ENCODE measurements at places on chromosomes 3 and 15.

GRCh38 chr15:74816624-74817369 is 4.2 kb downstream of the LMAN1L start:
- no peak for DNase-seq

- DNase-seq = no peak
These were observed 32.7 kb downstream of the SMAD3 start for GRCh38 chr15:67097930-67098740.

- peak; percentile 66 for DNase-seq
These were observed 21.5 kb downstream of the CFAP161 start for GRCh38 chr15:81155375-81156218.

GRCh38 chr3:36480911-36481648 is 100.8 kb downstream of the STAC start:
- no peak for DNase-seq

GRCh38 chr3:44061961-44062360 is 179.7 kb upstream of the TOPAZ1 start:
- DNase-seq = no peak

DNA sequence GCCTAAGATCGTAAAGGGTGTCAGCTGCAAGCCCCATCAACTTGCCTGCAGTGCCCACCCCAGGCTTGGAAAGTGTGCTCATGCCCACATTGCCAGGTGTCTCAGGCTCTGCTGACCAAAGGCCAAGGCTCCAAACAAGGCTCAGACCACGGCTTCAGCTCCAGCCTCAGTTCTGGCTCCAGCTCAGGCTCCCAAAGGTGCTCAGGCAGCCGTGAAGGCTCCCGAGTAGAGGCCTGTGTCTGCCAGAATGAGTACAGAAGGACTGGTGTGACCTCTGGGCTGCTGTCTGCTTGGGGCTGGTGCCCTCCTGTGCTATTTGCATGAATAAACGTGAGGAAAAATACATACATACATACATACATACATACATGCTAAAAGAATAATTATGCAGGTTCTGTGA is 27.9 kb upstream of the UACA start:
- no peak for DNase-seq

DNA sequence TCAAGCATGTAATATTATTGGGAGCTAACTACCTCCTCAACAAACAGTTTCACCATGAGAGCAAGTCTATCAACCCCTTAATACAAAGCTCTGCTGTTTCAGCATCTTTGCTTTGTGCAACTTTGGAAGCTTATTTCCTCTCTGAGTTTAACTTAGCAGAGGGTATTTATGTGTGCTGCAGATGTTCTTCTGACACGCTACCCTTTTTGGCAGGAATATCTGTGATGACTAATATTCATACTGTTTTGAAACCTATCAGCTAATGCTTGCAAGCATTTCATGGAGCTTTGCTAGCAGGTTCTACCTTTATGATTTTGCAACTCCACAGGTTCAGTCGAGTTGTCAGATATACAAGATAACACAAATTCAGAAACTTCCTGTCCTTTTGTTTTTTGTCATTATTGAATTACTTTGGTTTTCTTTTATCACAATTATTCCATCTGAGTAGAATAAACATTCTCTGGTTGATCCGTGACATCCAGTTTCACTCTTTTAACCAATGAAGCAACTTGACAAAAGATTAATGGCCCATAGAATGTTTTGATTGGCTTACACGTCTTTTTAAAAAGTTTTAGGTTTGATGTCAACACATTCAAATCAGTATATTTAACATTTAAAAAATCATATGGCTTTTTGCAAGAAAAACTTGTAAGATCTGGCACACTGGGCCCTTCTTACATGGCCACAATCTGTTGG is 1.7 kb upstream of the SLC9A9 start:
- peak; percentile 50 for DNase-seq

- no peak for DNase-seq
These were observed 434.7 kb upstream of the ARRDC4 start for GRCh38 chr15:97525809-97526208.

DNA sequence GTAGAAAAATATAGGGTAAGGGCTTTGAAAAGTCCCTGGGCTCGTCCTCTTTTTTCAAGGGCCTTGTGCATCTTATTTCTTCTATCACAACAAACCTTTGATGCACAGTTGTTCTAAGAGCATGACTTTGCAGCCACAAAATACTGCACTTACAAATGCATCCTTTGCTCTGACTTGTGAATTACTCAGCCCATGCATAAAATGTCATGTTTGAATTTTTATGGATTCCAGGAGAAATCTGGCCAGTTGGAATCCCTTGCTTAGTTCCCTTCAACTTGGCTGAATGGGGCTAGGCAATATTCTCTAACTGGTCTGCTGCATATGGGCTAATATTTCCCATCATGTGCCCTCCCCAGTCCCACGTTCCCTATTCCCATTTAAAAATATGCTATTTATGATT is 523.9 kb upstream of the RGMA start:
- DNase-seq = no peak

DNA sequence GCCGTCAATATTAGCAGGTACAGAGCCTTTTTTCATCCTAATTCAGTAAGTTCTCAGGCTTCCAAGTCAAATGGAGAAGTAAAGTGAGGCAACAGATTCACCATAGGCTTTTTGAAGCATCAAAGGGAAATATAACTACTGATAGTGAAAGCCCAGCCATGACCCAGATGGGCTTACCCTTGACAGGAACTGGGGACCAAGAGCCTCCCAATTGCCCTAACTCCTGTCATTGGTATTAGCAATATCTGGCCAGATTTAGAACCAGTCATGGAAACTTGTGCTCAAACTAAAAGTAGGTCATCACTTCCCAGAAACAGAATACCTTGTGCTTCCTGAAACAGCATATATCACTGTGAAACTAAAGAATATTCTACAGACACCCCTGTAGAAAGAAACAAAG is 33.0 kb downstream of the NME9 start:
- no peak for DNase-seq

- DNase-seq = peak; percentile 42
These were observed 77.7 kb downstream of the OCA2 start for GRCh38 chr15:28021281-28022039.

- DNase-seq = no peak
These were observed 12.4 kb upstream of the CACNA2D2 start for GRCh38 chr3:50515565-50516439.

- DNase-seq = peak; percentile 77
These were observed 36.1 kb upstream of the MYO5C start for GRCh38 chr15:52331490-52332240.

GRCh38 chr15:68515371-68516095 is 63.3 kb upstream of the CORO2B start:
- no peak for DNase-seq

DNA sequence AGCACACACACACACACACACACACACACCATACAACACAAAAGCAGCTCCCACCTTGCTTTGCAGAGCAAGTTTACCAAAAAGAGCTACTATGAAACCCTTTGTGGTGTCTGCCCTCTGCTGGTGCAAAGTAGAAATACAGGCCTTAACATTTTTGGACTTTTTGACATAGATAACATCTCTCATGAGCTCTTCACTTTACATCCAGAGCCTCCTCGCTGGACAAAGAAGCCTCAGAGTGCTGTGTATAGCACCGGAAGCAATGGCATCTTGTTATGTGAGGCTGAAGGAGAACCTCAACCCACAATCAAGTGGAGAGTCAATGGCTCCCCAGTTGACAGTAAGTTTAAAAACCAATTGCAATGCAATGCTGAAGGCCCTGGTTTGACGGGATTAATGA is 157.9 kb downstream of the CHL1 start:
- peak; percentile 57 for DNase-seq

DNA sequence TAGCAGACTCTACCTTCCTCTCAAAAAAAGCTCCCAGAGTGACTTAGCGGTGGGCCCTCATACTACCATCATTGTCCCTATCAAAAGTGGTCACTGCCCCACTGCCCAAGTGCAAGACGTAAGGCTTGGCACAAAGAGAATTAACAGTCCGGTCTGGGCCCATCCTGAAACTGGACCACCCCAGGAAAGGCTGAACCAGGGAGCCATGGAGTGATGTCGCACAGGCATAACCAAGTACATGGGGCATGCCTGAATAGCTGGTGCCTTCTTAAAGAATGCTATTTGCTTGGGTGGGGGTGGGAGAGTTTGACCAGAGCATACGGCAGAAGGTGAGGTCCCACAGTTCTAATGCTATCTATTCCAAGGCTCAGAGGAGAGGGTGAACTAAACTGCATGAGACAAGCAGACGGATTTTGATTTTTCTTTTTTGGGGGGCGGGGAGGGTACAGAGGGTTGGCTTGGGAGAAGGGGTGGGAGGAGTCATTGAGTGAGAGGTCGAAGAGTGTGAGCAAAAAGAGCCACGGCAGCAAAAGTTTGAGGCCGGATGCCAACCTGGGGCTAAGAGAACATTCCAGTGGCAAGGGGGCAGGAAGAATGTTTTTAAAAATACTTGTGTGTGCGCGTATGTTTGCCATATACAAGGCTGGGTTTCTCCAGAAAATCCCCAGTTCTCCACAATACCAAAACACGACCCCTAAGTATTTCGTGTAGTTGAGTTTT is 50.2 kb downstream of the FAM174B start:
- DNase-seq = no peak

GRCh38 chr3:118781839-118782238 is 252.8 kb downstream of the IGSF11 start:
- no peak for DNase-seq

DNA sequence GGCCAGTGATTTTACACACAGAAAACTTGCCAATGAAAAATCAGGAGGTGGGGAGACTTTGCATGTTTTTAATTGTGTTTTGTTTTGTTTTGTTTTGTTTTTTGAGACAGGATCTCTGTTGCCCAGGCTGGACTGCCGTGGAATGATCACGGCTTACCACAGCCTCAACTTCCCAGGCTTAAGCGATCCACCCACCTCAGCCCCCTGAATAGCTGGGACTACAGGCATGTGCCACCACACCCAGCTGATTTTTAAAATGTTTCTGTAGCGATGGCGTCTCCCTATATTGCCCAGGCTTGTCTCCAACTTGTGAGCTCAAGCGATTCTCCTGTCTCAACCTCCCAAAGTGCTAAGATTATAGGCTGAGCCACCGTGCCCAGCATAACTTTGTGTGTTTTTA is 46.0 kb downstream of the MEIS2 start:
- no peak for DNase-seq

DNA sequence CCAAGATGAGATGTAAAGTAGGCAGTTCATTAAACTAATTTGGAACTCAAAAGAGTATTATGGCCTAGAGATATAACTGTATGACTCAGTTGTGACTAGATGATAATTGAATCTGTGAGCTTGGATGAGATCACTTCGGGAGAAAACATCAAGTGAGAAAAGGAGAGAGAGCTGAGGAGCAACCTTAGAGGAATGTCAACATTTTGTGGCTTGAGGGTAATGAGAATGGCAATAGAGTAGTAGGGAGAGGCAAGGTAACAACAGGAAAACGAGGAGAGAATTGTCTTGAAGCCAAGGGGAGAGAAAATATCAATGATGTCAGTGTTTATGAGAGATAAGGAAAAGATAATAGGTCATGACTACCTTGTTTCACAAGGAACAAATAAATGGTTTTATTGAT is 580.2 kb downstream of the NLGN1 start:
- DNase-seq = no peak

- no peak for DNase-seq
These were observed 6.7 kb downstream of the CLCN2 start for GRCh38 chr3:184354754-184355153.

DNA sequence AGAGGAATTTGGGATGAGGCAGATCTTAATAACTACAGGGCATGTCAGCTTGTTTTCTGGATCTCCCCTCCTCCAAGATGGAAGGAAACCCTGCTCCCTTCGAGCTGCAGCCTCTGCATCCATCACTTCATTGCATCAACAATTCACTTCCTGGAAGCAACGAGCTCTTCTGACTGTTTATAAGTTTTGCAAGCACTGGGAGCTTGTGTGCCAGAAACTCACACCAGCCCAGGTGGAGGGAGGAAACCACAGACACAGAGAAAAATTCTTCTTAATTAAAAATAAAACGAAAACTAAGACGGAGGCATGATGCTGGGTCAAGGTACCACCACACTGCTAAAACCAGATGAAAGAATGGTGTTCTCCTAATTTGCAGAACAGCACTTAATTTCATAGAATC is 10.6 kb downstream of the LRIG1 start:
- DNase-seq = no peak

DNA sequence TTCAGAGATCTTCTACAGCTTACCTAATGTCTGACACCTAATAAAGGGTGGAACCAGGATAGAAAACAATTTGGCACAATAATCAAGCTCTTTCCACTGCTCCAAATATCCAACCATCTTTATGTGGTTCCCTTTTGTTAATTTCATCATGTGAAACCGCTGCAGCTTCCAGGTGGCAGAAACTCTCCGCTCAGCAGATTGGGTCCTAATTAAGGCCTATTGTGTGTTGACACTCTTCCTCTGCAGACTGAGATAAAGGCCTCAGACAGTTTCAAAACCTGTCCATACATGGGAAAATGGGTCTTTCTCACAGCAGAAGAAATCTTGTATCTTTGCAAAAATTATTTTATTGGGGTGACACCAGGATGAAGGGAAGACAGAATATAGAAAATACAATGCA is 1002.4 kb upstream of the SEMA6D start:
- DNase-seq = no peak

DNA sequence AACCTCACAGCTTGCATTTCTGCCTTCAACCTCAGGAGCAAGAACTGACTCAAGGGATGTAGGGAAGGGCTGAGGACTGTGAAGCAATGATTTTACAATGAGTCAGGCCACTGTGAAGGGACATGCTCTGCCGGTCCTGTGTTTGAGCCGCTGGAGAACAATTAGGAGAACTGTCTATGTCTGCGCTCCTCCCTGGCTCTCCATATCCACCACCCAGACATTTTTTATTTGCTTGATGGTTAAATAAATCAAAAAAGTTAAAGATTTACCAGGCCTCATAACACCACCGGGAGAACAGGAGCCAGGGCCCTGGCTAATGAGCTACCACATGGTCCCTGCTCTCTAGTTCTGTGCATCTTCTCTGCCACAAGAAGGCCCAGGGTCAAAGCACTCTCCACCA is 29.6 kb downstream of the SEC61A1 start:
- DNase-seq = no peak

DNA sequence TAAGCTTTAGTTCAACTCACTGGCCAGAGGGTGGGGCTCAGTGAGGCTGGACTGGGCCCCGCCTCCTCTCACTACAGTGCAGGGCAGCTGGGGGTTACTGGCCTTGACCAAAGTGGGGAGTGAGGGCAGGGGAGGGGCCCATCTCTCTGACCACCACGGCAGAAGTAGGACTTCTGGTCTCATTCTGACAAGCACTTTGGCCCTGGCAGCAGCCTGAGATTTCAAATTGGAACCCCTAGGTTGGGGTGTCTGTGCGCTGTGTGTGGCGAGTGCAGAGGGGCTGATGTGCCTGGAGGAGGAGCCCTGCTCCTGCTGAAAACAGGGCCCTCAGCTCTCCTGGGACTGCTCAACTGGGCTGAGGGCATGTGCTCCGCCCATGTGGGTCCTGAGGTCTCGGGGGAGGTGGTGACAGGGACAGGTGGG is 60.3 kb upstream of the RPL32 start:
- no peak for DNase-seq

Measured in pons (tissue), 1 donor.